Stimulated activated CD8-positive, alpha-beta memory T cell treated with anti-CD3 and anti-CD28 coated beads, Interleukin-4, amount 100 ng/mL, for 1 hour (primary cell): ENCODE measurements at places on chromosomes 7 and 10.

DNA sequence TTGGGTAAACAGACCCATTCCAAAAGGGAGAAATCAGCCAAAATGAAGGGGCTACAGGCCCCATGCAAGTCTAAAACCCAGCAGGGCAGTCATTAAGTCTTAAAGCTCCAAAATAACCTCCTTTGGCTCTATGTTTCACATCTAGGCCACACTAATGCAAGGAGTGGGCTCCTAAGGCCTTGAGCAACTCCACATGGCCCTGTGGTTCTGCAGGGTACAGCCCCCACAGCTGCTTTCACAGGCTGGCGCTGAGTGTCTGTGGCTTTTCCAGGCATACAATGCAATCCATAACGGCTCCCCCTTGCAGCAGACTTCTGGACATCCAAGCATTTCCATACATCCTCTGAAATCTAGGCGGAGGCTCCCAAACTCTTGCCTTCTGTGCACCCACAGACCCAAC lies 9.0 kb downstream of the TMEM243 start:
- DNase-seq, result no peak

GRCh38 chr7:117118579-117119180 lies 165.4 kb downstream of the ST7 start:
- no peak for DNase-seq

DNA sequence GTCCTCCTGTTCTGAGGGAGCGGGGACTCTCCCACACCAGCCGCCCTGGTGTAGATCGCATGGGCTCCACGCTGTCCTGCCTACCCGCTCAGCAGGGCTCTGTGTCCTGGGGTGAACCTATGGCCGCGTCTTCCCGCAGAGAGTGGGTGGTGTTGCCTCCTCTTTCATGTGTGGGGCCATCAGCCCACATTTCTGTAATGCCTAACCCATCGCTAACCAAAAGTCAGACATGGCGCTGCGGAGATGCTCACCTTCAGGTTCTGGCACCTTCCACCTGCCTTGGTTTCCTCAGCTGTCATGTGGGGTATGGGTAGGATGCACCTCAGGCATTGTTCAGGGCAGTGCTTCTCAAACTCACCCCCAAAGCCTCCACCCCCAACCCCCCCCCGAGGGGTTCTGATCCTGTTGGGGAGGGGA lies 50.5 kb upstream of the CAMK2B start:
- no peak for DNase-seq

DNA sequence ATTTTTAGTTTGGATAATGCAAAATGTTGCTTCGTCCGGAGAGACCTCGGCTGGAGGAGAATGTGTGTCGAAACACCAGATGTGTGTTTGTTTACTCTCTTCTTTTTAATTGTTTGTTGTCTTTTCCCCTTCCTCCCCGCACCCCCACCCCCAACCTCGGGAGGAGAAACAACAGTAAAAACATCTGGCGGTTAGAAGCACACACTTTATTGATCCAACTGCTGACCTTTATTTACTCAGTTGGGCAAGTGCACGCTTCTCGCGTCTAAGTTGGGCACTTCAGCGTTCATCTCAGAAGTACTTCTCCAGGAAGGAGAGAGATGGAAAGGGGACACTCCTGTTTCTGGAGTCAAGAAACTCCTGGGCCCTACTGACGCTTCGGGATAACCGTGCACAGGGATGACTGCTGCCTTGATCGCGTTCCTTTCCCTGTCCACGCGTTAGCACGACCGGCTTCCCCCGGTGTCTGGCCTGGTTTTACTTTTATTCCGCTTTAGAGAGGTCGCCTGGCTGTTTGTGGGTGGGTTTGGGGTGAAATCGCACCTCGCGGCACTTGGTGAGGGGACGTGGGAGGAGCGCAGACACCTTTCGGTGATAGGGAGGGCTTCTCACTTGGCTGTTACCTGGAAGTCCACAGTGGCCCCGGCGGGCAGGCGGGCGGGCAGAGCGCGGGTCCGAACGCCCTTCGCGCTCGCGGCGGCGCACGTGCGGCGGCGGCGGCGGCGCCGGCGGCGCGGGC lies 168.3 kb upstream of the PPP1R3A start:
- DNase-seq, result no peak

GRCh38 chr7:74083117-74083876 lies at the start of gene LIMK1:
LIMK1 (plus strand) TSS chr7:74083804; CDS start chr7:74083991, 187 bp downstream.
- peak; percentile 68 for DNase-seq

- no peak for DNase-seq
Measured at GRCh38 chr10:49527061-49527460, 11.9 kb downstream of the ERCC6 start.

GRCh38 chr7:79789584-79790345 lies 336.3 kb upstream of the MAGI2 start:
- no peak for DNase-seq

GRCh38 chr10:86592413-86592812 lies 61.9 kb upstream of the OPN4 start:
- DNase-seq, result no peak

DNA sequence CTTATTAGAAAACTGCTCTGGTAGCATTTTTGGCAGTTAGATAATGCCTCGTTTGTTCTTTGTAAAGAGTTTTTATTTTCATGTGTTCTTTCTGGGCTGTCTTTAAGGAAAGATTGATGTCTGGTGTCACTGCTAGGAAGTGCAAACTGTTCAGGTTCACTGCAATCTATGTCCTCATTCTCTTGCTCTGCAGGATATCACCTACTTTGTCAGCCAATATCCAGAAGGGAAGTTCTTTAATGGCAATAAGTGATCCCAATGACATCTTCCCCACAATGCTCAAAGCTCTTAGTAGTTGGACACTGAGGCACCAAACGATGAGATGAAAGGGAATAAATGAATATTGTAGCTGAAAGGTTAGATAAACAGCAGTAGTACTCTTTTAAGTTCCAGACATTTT lies 115.1 kb downstream of the AGMO start:
- DNase-seq, result no peak

GRCh38 chr10:96578633-96579032 lies 8.2 kb downstream of the TM9SF3 start:
- DNase-seq, result no peak

DNA sequence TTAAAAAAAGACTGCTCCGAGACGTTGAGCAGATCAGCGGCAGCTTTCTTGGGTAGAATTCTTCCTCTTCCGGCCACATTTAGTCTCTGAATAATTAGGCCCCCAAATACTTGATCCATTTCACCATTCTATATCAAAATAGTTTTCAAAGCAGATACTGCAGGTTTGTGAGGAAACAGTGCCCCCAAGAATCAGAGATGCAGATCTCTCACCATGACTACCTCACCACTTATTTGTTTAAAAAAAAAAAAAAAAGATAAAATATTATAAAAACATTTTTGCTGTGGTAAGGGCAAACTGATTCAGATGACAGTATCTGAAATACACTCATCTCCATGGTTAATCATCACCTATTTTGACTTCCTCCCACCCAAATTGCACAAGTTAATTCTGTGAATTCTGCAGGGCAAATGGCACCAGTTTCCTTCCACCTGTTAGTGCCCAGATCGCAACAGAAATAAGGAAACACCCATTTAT lies 210.4 kb downstream of the FAM107B start:
- DNase-seq, result no peak

- DNase-seq, result no peak
Measured at GRCh38 chr10:43623351-43623750, 17.1 kb downstream of the ZNF485 start.

GRCh38 chr10:51920672-51921071 lies 221.3 kb upstream of the CSTF2T start:
- no peak for DNase-seq

- no peak for DNase-seq
Measured at GRCh38 chr10:60816628-60817397, 38.5 kb downstream of the CDK1 start.

DNA sequence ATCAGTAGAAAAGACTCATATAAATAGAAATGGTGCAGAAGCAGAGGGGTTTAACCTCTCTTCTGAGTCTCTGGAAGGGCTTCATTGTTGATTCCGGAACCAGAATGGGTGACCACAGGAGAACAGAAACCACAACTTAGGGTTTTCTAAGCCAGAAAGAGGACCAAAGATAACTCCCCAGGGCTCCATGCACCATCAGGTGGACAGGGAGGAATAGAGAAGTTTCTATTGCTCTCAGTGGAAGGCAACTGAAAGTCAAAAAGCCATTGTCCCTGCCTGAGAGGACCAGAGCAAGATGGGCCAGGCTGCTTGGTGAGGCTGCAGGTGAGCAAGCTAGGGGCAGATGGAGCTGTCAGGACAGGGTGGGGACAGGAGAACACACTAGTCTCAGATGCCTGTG lies 14.6 kb upstream of the NPS start:
- DNase-seq, result no peak

DNA sequence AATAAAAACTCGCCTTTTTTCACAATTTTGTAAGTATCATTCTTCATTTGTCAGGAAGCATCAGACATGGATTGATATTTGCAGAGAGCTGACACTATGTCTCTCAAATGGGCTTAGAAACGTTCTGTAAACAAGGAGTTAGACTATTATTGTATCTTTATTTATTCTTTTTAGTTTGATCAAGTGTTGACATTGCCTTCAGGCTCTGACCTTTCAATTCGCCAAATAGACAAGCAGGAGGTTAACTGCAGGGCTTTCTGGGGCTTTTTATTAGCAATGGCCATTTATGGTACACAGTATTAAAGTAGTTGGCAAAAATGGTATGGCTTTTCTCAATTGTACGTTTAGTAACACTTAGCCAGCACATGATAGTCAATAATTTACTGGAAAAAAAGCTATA lies 221.7 kb downstream of the ZWINT start:
- DNase-seq, result no peak

- DNase-seq, result no peak
Measured at GRCh38 chr7:26627891-26628341, 236.5 kb downstream of the SKAP2 start.

DNA sequence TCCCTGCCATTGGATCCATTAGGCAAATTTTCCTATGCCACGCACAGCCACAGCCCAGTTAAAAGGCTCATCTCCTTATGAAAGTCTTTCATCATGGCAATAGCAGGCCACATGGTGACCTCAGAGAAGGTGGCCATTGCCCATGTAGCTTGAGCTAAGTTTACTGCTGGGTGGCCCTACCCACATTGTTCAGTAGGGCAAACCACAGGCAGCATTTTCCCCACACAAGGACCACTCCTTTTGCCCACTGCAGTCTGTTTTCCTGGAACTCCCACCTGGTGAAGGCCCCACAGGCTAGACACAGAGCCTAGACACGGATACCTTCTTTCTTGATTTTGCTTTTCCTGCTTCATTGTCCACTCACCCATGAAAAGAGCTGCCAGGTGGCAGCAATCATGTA lies 101.5 kb upstream of the NPVF start:
- DNase-seq, result no peak

DNA sequence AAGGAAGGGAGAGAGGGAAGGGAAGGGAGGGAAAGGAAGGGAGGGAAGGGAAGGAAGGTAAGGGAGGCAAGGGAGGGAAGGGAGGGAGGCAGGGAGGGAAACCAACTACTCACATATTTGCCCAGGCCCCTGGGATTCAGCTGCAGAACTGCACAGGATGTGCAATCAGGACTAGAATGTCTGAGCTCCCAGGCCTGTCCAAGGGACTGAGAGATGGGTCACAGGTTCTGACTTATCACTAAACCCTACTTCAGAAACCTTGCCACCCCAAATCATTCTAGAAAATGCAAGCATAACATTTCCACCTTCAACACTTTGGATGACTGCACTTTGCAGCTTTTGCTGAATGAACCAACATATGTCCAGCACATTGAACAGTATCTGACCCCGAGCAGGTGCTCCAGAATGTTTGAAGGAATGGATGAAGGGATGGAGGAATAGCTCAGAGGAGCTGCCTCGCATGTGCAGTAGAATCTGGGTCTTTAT lies 245.3 kb downstream of the KCNMA1 start:
- no peak for DNase-seq

DNA sequence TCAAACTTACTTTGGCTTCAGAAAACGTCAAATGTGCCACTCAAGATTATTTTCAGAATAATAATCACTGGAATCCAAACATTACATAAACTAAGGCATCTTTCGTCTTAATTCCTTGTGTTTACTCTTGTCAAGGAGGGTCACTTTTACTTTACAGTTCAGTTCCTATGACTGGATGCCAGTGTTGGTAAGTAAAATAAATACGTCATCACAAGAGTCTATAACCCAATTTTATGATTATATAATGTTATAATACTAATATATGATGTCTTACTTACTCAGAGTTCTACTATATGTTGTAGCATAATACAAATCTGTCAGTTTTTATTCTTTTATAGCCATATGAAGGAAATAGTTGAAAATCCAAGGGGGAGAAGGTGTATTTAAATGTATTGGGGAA lies 123.8 kb downstream of the GPR85 start:
- no peak for DNase-seq

DNA sequence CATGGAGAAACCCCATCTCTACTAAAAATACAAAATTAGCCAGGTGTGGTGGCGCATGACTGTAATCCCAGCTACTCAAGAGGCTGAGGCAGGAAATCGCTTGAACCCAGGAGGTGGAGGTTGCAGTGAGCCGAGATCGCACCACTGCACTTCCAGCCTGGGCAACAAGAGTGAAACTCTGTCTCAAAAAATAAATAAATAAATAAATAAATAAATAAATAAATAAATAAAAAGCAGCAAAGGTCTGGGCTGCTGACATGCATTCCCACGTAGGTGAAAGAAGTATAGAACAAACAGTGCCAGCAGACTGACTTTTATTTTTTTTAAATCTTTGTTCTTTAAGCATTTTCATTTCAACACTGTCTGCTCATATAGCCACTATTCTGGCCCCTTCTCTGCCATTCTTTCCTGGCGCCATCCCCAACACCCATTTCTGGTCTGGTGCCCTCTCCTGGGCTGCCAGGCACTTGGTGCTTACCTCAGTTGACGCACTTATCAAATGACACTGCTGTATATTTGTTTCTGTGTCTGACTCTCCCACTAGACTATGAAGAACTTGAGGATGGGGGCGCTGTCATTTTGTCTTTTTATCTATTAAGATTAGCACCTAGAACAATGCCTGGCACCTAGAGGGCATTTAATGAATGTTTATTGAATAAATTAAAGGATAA lies 15.6 kb downstream of the FAM107B start:
- no peak for DNase-seq

- DNase-seq, result no peak
Measured at GRCh38 chr10:83991986-83992753, 147.1 kb upstream of the GHITM start.

GRCh38 chr10:127414024-127414423 lies 135.1 kb upstream of the NPS start:
- DNase-seq, result no peak

DNA sequence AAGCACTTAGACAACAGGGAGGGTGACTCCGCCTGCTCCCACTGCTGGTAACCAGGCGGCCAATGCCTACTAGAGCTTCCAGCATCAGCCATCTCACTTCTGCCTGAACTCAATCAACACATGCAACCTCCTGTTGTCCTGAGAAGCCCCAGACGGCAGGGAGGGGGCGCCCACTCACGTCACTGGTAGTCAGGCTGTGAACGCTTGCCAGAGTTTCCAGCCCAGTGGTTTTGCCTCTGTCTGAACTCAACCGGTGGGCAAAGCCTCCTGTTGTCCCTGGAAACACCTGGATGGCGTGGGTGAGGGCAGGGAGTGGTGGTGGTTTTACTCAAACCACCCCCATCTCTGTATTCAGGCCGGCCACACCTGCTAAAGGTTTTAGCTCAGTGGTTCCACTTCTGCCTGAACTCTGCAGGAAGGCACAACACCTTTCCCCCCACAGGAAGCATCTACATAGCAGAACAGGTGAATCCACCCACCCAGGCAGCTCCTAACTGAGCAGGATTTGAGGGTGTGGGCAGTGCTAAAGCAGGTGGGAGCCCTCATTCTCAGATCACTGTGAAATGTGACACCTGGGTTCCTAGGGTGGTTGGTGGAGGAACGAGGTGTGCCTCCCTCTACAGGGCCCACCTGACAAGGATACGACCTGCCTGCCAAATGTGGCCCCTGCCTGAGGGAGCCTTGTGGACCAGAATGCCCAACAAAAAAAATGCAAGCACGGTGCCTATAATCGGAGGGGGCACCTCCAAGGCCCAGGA lies 563.0 kb upstream of the SEMA3D start:
- no peak for DNase-seq
